ENCODE measurements at places on chromosomes 13 and 19. TPM values are rescaled to one million over a fixed set of nuclear protein-coding genes. Genes with fewer than 3 reads are reported as not detected.
A peak's percentile ranks its signal among the peaks of the same experiment; 100 is the strongest.

DNA sequence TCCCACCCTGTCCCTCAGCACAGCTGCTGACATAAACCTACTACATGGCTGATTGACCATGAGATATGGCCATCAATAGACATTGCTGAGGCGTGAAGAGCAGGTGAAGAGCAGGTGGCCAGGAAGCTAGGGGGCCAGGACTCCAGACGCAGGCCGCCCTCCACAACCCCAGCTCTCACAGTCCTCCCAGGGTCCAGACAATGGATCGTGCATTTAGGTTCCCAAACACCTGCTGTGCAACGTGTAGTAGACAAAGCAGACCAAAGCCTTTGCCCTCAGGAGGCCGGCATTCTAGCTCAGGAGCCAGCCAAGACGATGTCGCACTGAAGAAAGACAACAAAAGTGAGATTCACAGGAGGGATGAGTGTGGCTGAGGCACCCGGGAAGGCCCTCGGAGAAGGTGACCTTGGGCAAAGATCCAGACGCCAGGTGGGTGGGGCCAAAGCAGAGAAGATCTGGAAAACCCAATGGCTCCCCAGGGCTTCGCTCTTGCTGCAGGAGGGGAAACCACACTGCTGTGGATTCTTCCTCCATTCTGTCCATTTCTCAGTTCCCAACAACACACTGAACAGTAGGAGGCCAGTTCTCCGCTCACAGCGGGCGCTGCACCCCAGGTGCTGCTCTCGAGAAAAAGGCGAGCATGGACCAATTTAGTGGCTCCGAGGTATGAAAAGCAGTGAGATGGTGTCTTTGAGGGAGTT, 1.4 kb downstream of the FFAR1 start:
- no peak for DNase-seq

DNA sequence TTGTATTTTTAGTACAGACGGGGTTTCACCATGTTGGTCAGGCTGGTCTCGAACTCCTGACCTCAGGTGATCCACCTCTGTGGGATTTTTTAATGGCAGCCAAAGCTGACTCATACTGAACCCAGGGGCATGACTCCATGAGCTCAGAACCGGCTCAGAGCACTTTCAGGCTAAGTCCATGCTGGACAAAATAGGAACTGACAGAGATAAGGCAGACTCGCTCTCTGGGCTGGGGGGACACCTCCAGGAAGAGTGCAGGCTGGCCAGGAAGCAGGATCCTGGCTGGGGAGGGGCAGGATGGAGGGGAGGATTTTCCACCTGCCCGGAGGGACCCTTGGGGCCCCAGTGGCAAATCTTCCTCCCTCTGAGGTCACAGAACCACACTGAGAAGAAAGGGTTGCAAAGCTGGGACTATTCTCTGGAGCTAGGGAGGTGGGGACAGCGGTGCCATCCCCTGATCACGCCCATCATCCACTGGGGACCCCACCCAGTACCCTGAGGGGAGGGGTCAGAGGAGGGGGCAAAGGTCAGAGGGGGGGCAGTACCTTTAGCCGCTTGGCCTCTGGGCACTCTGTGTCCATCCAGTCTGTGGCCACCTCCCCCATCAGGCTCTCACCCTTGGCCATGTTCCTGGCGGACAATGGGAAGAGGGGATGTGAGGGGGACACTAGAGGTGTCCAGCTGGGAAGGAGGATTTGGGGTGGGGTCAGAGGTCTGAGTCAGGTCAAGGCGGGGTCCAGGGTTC, 31.1 kb downstream of the NOTCH3 start:
- no peak for DNase-seq

GRCh38 chr13:105259426-105259825, 1276.0 kb downstream of the EFNB2 start:
- no peak for DNase-seq

DNA sequence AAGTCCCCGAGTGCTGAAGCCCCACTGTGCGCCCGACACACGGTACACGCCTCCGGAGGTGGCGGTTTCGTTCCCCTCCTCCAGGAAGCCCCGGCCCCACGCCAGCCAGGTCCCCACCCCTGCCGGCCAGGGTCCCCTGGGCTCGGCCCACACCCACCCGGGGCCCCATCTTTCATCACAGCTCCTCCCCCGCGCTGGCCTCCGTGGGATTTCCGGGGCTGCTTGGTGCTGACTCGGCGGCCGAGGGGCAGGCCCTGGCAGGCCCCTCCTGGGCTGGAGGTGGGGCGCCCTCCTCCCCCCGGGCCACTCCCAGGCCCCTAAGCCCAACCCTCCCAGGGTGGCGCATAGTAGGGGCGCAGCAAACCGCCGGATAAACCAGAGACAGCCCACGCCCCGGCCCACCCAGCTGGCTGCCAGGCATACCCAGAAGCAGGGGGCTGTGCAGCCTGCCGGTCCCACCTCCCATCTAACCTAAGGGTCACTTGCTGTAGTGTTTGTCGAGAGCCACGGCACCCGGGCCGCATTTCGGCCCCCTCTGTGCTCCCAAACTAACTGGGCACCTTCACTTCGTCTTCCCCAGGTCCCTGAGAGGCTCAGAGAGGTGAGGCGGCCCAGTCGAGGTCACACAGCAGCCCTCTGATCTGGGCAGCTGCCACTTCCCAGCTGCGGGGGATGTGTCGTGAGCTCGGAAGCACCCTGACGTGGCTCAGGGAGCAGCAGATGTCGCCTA, 6.6 kb downstream of the ZBTB7A start:
- no peak for DNase-seq

GRCh38 chr13:62418872-62419271, 1003.2 kb upstream of the PCDH20 start:
- no peak for DNase-seq

GRCh38 chr13:36766295-36766694, 52.7 kb upstream of the RFXAP start:
- DNase-seq: peak; percentile 92

GRCh38 chr19:45121827-45122345, 28.9 kb downstream of the PPP1R37 start:
- DNase-seq: no peak

GRCh38 chr13:29999492-30000369, 149.3 kb upstream of the UBL3 start:
- DNase-seq: no peak

DNA sequence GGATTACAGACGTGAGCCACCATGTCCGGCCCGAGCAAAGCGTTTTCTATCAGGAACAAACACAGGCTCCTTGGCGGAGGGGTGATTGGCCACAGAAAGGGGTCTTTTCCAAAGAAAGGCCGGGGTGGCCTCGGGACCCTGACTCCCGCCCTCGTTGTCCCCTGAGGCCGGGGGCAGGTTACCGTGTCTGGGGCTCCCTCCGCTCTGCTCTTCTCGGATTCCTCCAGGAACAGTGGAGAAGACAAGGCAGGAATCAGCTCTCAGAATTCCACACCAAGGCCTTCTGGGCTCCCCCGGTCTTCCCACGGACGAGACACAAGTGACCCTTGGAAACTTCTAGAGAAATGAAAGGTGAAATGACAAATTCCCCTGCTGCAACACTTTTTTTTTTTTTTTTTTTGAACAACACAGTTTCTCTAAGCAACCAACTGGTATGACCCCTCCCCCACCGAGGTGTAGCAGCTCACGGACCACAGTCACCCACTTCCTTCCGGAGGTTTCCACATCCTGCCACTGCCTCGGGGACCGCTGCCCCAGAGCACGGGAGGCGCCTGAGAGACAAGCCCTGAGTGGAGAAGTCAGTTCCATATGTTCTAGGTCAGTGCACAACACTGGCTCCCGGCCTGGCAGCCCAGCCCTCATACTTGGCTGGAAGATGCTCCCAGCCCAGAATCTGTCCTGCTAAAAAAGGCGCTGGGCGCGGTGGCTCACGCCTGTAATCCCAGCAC, 11.0 kb downstream of the MOB3A start:
- DNase-seq: peak; percentile 74

DNA sequence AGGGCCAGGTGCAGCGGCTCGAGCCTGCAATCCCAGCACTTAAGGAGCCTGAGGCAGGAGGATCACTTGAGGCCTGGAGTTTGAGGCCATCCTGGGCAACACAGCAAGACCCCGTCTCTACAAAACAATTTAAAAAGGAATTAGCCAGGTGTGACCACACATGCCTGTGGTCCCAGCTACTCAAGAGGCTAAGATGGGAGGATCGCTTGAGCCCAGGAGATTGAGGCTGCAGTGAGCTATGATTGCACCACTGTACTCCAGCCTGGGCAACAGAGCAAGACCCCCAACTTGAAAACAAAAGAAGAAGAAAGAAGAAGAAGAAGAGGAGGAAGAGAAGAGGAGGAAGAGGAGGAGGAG, 47.7 kb downstream of the LATS2 start:
- no peak for DNase-seq

- no peak for DNase-seq
Observed at GRCh38 chr13:78759704-78760103, 100.7 kb upstream of the OBI1 start.

- peak; percentile 28 for DNase-seq
Observed at GRCh38 chr13:39040206-39040605, 1.9 kb downstream of the NHLRC3 start.

DNA sequence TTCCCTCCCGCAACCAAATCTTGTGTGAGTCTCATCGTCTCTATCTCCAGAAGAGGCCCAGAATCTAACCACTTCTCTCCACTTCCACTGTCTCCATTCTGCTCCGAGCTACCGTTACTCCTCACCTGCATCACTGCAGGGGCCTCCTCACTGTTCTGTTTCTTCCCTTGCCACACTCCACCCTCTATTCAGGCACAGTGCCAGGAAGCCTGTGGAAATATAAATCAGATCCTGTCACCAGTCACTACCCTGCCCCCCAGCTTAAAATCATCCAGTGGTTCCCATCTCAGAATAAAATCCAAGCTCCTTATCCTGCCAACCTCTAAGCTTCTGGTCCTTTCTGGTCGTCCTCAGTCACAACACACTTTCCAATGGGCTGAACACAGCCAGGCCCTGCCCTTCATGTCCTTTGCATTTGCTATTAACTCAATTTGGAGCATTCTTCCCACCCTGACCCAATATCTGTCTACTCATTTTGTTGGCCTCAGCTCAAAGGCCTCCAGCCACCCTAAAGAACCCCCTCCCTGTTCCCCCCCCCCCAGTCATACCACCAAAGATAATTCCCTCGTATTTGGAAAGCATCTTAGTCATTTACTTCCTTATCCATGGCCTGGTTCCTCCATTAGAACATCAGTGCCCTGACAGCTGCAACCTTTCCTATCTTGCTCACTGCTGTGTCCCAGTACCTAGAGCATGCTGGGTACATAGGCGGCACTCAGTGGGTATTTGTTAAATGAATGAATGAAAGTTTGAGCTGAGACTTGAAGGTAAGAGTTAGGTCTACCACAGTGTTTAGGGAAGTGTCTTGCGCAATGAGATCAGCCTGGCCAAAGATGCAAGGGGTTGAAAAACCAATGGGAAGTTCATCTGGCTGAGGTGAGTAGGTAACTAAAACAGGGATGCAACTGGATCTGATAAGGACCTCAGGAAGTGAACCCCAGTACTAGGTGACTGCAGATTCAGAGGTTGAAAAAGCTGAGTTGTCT, 24.4 kb downstream of the ZNF175 start:
- DNase-seq: no peak

- no peak for DNase-seq
Observed at GRCh38 chr19:19315444-19315843, 4.9 kb downstream of the SUGP1 start.

GRCh38 chr13:65414187-65414586, 1815.9 kb downstream of the PCDH9 start:
- no peak for DNase-seq

GRCh38 chr13:94859811-94860210, 147.5 kb upstream of the SOX21 start:
- no peak for DNase-seq

DNA sequence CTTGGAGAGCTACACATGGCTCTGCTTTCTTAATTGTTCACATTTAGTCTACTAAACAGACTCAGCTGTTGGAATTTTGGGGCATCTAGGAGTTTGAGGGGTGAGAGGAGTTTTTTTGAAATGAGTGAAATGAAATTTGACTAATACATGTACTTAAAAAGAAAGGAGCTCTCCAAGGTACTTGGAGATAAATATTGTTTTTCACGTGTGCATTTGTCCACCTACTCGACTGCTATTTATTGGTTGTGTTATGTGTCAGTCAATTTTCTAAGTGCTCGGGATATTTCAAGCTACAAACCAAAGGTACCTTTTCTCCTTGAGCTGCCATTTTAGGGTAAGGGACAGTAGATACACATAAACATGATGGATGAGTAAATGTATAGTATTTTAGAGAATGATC, 697.0 kb downstream of the LIG4 start:
- DNase-seq: peak; percentile 44

GRCh38 chr13:51738226-51738905, 65.6 kb downstream of the DHRS12 start:
- DNase-seq: no peak

DNA sequence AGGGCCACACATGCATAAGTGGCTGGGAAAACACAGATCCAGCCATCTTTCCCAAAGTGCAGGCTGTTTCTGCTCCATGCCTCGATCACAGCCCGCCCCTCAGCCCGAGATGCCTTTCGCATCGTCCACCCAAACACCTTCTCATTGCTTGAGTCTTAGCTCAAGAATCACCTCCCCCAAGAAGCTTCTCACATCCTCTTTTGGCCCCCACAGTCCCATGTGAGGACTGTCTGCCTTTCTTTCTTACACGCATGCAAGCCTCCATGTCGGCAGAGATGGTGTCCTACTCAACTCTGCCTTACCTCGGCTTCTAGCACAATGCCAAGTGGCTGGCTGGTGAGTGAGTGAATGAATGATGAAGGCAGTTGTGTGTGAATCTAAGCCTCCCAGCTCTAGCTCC, 18.1 kb upstream of the GSX1 start:
- no peak for DNase-seq

GRCh38 chr13:105773241-105773640, 762.2 kb downstream of the EFNB2 start:
- no peak for DNase-seq

GRCh38 chr13:67048084-67048820, 181.9 kb downstream of the PCDH9 start:
- peak; percentile 83 for DNase-seq

- no peak for DNase-seq
Observed at GRCh38 chr19:18262144-18262543, 12.1 kb downstream of the IQCN start.

- DNase-seq: no peak
Observed at GRCh38 chr19:3536429-3537100, 2.4 kb upstream of the TEKTIP1 start.

DNA sequence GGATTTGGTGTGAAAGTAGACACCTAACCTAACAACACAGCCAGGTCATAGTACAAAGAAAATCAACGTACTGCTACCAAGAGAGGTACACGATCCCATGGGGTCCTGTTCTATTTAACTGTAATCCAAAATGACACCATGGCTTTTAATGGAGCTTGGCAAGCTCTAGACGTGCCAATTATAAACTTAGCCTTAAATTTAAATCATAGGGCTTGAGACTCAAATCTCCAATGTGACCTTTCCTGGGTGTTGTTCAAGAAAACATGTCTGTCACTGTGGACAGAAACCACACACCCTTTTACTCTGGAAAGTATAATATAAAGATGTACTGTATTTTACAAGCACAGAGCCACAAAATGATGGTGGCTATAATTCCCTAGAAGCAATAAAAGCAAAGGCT, 299.3 kb downstream of the ENOX1 start:
- no peak for DNase-seq

ATXN8OS gene
- total RNA-seq: not detected

KLK11 gene
- not detected for total RNA-seq

CDK8 gene
- 24.2 TPM for total RNA-seq

ZSCAN4 gene
- not detected for total RNA-seq

TMEM255B gene
- 3.3 TPM for total RNA-seq

ALG5 gene
- 37.5 TPM for total RNA-seq

JAK3 gene
- total RNA-seq: 2.3 TPM

KLK13 gene
- not detected for total RNA-seq

ZIC5 gene
- not detected for total RNA-seq

KCNK6 gene
- total RNA-seq: 8.4 TPM

PRODH2 gene
- total RNA-seq: 0.20 TPM

CEBPA gene
- total RNA-seq: 0.35 TPM

CYP4F2 gene
- total RNA-seq: 1.9 TPM
